Sciatic nerve (tissue), 2 donors: ENCODE measurements at places on chromosomes 12 and 14.

- no peak for DNase-seq
Observed at GRCh38 chr14:76760331-76761135, 735 bp upstream of the VASH1 start.

DNA sequence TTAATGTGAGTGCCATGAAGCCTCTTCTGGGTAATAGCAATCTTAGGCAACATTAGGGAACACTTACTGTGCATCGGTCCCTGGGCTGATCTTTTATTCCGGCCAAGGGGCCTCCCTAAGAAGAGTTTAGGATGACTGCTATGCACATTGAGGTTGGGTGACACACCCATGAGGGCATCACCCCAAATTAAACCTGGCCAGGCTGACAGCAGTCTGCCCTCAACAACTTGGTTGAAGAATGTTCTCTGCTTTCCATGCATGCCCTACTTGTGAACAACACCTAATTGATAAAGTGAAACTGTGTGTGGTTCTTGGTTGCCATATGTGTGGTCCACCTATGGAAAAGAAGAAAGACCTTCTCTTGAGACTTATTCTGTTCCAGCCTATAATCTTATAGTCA lies 1098.0 kb downstream of the BCL11B start:
- no peak for DNase-seq

DNA sequence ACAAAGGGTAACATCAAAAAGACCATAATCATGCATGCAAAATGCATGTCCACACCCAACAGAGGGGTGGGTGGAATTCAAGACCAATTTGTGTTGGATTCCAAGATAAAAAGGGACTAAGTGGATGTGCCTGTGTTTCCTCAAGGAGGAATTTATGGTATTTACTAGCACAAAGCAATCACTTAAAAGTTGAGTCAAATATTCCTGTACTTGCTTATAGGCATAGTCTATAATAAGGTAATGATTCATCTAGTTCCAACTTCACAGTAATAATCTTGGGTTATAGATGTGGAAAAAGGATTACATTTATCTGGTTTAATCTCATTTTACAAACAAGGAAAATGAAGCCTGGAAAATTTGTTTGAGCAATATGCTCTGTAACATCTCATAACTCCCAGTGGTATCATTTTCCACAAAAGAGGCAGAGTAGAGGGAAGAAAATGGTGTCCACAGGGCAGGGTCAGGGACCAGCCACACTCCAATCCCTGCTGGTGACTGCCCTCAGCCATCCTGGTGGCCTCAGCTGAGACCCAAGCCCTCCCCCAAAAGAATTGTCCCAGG lies 80.8 kb upstream of the REP15 start:
- DNase-seq: no peak

- no peak for DNase-seq
Observed at GRCh38 chr12:125053821-125054220, 11.4 kb upstream of the AACS start.

DNA sequence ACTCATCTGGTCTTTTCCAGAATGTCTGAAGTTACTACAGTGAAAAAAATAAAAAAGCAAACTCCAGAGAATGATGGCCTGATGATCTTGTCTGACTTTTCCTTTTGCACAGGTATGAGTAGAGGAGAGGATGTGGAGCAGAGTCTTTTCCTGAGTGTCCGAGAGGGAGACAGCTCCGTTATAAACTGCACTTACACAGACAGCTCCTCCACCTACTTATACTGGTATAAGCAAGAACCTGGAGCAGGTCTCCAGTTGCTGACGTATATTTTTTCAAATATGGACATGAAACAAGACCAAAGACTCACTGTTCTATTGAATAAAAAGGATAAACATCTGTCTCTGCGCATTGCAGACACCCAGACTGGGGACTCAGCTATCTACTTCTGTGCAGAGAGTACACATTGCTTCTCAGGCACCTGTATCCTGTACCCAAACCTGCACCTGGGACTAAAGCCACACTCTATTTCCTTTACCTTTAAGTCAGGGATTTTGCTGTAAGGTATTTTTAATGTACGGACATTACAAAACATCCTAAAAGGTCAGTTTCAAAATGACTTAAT lies 75.8 kb upstream of the OR4E1 start:
- no peak for DNase-seq

- DNase-seq: no peak
Observed at GRCh38 chr12:120224304-120225199, 23.6 kb upstream of the RPLP0 start.

DNA sequence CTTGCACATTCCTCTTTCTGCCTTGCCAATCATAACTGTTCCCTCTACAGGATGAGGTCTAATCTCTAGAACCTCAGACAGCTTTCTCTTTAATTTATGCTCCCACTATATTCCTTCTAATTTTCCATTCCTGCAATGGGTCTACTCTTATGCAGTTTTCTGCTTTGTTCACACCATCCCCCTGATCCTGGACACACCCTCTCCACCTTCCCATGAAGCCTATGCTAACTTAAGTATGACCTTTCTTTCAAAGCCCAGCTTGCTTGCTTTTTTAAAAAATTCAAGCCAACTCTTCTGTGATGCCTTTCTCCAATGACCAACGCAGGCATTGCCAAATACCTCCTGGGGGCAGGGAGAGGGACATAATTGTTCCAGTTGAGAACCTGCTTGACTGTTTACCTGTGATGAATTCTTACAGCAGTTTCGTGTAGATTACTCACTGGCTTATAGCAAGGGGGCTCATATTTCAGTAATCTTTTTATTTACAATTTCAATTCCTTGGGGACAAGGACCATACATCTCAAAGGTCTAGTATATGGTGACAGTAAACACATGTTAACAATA lies 7.8 kb downstream of the SLC38A1 start:
- no peak for DNase-seq

DNA sequence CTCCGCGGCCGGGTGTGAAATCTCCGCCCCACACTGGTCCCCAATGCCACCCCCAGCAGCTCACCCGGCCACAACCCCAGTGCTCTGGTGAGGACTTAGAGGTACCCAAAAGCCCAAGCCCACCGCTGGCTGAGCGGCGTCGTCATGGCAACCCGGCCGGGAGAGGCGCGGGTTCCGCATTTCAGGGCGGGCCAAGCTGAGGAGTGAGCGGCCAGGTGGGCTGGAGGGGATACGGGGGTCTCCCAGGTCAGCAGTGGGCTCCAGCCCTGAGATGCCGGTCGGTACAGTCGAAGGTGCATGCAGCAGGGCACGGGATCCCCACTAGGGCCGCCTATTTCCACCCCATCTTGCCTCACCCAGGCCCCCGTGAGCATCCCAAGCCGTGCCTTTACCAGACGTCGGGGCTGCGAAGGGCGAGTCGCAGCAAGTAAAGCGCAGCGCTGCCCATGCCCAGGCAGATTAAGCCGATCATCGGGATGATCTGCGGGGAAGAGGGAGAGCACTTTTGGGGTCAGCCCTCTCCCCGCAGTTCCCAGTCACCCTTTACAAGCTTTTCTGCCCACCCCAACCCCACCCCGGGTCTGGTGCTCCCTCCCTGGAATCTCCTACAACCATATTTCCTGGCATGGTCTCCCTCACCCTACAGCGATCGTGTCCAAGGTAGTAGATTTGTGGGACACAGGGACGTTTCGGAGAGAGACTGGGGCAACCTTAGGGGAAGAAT lies 6.9 kb downstream of the SHMT2 start:
- no peak for DNase-seq

GRCh38 chr12:33994857-33995808 lies 27.2 kb upstream of the ALG10 start:
- DNase-seq: no peak

GRCh38 chr14:93984987-93985410 lies 8.6 kb upstream of the ASB2 start:
- no peak for DNase-seq

DNA sequence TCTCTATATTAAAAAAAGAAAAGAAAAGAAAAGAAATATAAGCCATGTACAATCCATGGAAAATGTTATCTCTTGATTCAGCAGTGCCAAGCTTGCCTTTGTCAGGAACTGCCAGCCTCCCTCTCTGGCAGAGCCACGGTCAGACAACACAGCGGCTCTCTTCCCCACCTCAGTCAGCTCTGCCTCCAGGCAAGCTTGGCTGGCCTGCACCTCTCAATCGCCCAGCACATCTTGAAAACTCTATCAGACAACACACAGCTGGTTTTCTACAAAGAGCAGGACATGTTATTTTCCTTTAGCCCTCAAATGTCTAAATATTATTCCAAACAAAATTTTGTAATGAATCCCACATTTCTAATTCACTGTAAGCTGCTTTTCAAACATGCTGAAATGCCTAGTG lies 20.0 kb upstream of the GCH1 start:
- DNase-seq: no peak

DNA sequence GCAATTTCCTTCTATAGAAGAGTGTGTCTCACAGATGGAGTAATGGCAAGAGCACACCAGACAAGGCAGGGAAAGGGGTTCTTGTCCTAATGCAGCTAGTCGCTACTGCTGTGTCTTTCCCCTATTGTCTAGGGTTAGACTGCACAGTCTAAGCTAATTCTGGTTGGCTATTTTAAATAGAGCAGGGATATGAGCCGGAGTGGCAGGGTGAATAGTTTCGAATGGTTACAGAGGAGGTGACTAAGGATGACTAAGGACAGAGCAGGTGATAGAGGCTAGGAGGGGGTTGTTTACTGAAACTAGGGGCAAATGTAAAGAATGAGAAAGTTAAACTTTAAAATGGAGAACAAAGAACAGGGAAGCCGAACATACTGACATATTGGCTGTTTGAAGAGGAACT lies 25.6 kb upstream of the CPNE8 start:
- no peak for DNase-seq

DNA sequence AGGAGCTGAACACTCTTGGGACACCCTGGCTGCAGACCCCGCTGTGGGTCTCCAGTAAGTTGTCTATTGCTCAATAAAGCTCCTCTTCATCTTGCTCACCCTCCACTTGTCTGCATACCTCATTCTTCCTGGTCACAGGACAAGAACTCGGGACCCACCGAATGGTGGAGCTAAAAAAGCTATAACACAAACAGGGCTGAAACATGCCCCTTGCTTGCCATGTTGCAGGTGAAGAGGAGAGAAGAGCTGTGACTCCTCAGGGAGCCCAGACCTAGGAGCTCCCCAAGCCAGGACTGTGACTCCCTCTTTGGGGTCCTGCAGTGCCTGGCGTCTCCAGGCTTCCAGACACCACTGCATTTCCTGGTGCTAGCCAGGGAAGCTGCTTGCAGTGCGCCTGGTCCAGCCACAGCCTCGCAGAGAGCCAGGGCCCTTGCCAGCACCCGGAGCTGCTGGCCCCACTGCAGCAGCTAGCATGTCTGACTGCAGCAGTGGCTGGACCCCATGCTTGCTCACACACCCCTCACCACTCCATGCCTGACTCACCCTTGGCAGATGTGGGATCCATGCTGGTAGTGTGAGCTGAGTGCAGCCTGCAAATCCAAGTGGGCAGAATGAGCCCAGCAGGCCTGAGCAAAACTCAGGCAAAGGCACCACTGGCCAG lies 37.1 kb upstream of the OR5AU1 start:
- no peak for DNase-seq

- no peak for DNase-seq
Observed at GRCh38 chr12:120939523-120939922, 35.4 kb upstream of the SPPL3 start.

GRCh38 chr12:120155072-120155471 lies 38.5 kb upstream of the RAB35 start:
- DNase-seq: no peak

DNA sequence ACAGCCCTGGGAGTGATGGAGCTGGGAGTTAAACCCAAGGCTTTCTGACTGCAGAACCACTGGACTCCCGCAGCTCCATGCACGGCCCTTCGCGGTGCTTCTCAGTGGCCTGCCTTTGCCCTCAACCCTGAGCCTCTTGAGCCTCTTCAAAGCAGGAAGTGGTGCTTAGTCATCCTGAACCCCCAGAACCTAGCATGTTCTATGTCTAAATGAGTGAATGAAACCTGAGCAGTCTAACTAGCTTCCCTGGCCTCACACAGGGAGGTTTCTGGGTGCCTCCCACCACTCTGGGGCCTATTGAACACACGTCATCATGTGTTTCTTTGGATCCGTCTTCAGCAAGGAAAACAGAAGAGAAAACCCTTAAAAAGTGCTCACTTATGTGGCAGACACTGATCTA lies 117.9 kb upstream of the SFSWAP start:
- no peak for DNase-seq

DNA sequence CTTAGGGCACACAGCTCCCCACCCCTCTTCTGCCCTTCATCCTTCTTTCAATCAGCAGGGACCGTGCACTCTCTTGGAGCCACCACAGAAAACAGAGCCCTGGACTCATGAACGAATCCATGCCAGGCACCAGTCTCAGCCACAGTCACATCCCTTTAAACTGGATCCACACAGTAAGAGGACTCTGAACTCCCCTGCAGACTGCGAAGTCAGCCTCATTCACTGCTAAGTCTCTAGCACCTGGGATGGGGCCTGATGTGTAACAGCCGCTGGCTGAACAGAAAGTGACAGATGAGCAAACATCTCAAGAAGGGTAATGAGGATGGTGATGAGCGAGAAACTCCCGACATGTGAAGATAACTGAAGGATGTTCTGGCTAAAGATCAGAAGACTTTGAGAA lies 45.8 kb upstream of the IQSEC3 start:
- DNase-seq: no peak

- no peak for DNase-seq
Observed at GRCh38 chr12:5571115-5571514, 139.2 kb downstream of the NTF3 start.

DNA sequence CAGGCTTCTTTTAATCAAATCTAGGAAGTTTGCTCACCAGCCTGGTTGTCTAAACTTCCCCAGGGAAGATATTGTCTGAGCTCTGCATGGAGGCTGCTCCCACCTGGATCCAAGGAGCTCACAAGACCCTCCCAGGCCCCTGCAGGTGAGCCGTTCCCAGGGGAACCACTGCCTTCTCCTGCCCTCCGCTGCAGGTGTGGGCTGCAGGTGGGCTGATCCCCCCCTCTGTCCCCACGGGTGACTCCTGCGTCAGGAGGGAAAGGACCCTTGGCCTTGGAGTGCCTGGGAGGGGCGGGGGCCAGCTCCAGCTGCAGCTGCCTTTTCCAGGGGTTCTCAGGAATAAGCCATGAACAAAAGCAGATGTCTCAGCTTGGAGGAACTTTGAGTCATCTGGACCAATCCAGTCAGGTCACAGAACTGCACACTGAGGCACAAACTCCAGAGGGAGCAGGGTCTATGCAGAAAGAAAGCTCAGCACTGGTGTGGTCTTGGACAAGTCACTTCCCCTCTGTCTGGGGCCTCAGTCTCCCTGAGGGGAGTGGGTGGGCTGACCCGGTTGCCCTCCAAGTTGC lies 246.6 kb upstream of the RTL1 start:
- DNase-seq: no peak

GRCh38 chr12:60842181-60842580 lies 1246.4 kb downstream of the SLC16A7 start:
- DNase-seq: no peak
